ENCODE measurements at places on chromosomes 4 and X.

DNA sequence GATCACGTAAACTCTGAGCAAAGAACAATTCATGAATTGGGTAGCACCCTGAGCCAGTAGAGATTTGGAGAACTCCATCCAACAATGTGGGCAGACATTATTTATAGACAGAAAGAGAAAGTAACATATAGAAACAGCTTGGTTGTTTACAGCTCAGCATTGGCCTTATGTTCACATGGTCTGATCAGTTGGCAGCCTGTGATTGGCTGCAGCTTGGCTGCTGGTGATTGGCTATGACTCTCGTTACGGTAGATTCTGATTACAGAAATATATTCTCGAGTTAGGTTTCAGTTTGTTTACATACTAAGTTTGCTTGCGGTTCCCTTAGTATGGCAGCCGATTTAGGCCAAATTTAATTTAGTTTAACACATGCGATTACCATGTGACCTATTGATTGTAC lies 663.4 kb downstream of the RAPGEF2 start:
- no peak for DNase-seq

- DNase-seq = no peak
These were observed 168.1 kb upstream of the MAP3K15 start for GRCh38 chrX:19683358-19683757.

DNA sequence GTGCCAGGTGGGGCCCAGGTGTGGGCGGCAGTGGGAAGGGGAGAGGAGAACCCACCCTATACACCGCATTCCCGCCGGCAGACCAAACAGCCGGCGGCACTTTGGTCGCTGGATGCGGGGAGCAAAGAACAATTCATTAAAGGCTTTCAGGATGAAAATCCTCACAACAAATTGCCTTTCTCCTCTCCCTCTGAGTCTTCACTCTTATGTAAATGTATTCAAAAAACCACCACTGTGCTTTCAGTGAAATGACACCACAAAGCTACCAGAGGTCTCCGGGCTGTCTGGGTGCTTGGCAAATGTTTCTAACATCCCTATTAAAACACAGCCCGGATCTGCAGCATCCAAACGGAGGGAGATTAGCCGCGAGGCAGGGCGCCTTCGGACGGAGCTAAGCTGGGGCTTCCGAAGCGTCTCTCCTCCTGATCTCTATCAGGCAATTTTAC lies 171.8 kb upstream of the TBL1X start:
- DNase-seq = peak; percentile 59

DNA sequence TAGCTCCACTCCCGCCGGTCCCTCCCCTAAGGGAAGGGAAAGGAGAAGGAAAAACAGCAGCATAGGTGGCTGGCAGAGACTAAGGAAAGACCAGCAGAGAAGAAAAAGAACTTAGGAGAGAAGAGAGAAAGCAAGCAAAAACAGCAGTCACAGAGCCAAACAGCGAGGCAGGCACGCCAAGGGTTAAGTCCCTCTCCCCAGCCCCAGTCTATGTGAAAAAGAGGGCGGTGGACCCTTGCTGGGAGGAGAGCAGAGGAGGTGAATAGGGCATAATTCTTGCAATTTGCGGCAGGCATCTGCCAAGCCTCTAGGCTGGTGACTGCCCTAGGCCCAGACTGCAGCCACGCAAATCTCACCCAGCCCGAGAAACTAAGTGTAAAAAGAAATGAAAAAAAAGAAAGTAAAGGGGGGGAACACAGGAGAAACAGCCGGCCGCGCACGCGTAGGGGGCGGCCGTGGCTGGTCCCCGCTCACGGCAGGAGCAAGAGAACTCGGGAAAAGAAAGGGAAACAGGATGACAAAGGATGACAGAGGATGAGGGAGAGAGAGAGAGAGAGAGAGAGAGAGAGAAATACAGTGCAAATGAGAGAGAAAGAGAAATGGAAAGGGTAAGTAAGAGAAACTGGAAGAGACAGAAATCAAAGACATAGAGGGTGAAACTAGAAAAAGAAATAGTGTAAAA lies 48.6 kb downstream of the MAGEA9 start:
- DNase-seq = peak; percentile 33

- no peak for DNase-seq
These were observed 10.0 kb downstream of the ETFDH start for GRCh38 chr4:158682066-158682465.

DNA sequence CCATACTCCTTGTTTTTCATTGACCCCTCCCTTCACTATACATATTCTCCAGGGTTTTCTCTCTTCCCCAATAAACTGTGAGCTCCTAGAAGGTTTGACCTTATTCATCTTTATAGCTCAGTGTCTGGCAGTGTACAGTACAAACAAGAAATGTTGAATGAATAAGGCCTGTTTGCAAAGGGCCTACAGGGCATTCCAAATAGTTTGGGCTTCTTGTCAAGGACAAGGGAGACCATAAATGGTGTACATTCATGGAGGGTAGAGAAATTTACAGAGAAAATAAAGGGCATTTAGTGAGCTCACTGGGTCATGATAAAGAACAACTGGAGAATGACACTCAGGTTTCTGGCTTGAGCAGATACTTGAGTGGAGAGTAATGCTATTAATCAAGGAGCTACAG lies 47.5 kb upstream of the EIF1AX start:
- no peak for DNase-seq

All from HAP-1 (cell line).